A549 treated with RU486 at 1 μM for 4 hours (cell line): ENCODE measurements at places on chromosomes 12 and 14. TPM values are rescaled to one million over a fixed set of nuclear protein-coding genes. Genes with fewer than 3 reads are reported as not detected.

The ISCA2 gene
- total RNA-seq = 34.7 to 47.7 TPM (median 39.5 TPM) in 5 replicates

The SERPINA10 gene
- not detected in 5 replicates for total RNA-seq

The KRT71 gene
- not detected in 5 replicates for total RNA-seq

The KRT79 gene
- total RNA-seq = 0.21 TPM in 2 of 5 replicates, not detected in the others

The C12orf50 gene
- total RNA-seq = 0.06 TPM in 1 of 5 replicates, not detected in the others

The SSTR1 gene
- not detected in 5 replicates for total RNA-seq

The BIN2 gene
- 0.12 to 0.21 TPM (median 0.15 TPM) in 4 of 5 replicates, not detected in the other for total RNA-seq

The ACSS3 gene
- total RNA-seq = not detected in 5 replicates

The MSRB3 gene
- 16.6 to 24.6 TPM (median 23.2 TPM) in 5 replicates for total RNA-seq

The ZNF385A gene
- 12.8 to 20.5 TPM (median 17.2 TPM) in 5 replicates for total RNA-seq

The PSMC6 gene
- total RNA-seq = 76.5 to 110 TPM (median 87.1 TPM) in 5 replicates

The HOXC6 gene
- 4.2 to 5.4 TPM (median 4.5 TPM) in 5 replicates for total RNA-seq

The PLEKHD1 gene
- total RNA-seq = 0.03 to 0.05 TPM (median 0.04 TPM) in 3 of 5 replicates, not detected in the others

The HOXC10 gene
- total RNA-seq = 2.2 to 5.4 TPM (median 2.6 TPM) in 5 replicates

The FOXA1 gene
- total RNA-seq = 6.8 to 12.4 TPM (median 10.6 TPM) in 5 replicates

The C14orf180 gene
- total RNA-seq = not detected in 5 replicates

The ATP2A2 gene
- total RNA-seq = 249 to 338 TPM (median 327 TPM) in 5 replicates

The KSR2 gene
- 0.54 to 0.72 TPM (median 0.60 TPM) in 5 replicates for total RNA-seq

The KRT6A gene
- total RNA-seq = 0.64 to 0.95 TPM (median 0.94 TPM) in 5 replicates

The SCNN1A gene
- total RNA-seq = 6.5 to 9.4 TPM (median 6.9 TPM) in 5 replicates

The SPATS2 gene
- total RNA-seq = 25.3 to 36.4 TPM (median 33.1 TPM) in 5 replicates

The GSG1 gene
- total RNA-seq = 0.15 to 0.28 TPM (median 0.27 TPM) in 5 replicates

The HOXC11 gene
- 0.39 to 0.58 TPM (median 0.45 TPM) in 5 replicates for total RNA-seq

The RFX4 gene
- total RNA-seq = 0.05 TPM in 1 of 5 replicates, not detected in the others

The IL31 gene
- total RNA-seq = not detected in 5 replicates

The MAPK1IP1L gene
- 103 to 120 TPM (median 114 TPM) in 5 replicates for total RNA-seq

The EXD2 gene
- total RNA-seq = 8.9 to 13.8 TPM (median 12.9 TPM) in 5 replicates

The ALDH1L2 gene
- total RNA-seq = 1.9 to 3.7 TPM (median 3.1 TPM) in 5 replicates

The HAL gene
- 0.21 to 0.51 TPM (median 0.27 TPM) in 4 of 5 replicates, not detected in the other for total RNA-seq

The TAS2R30 gene
- total RNA-seq = not detected in 5 replicates

The AQP6 gene
- not detected in 5 replicates for total RNA-seq

The RDH12 gene
- total RNA-seq = not detected in 5 replicates

The ITGB7 gene
- 0.23 to 0.59 TPM (median 0.45 TPM) in 5 replicates for total RNA-seq

The AICDA gene
- 0.08 to 0.17 TPM (median 0.09 TPM) in 3 of 5 replicates, not detected in the others for total RNA-seq

The MIP gene
- not detected in 5 replicates for total RNA-seq

The SSPN gene
- 0.19 to 0.82 TPM (median 0.52 TPM) in 5 replicates for total RNA-seq

The KRT74 gene
- not detected in 5 replicates for total RNA-seq

The TSPAN11 gene
- total RNA-seq = 0.03 to 0.14 TPM (median 0.04 TPM) in 4 of 5 replicates, not detected in the other

The PPP1R1A gene
- 0.09 to 0.10 TPM in 2 of 5 replicates, not detected in the others for total RNA-seq

The KIF5A gene
- total RNA-seq = 0.14 to 0.27 TPM (median 0.24 TPM) in 5 replicates

The IL26 gene
- total RNA-seq = not detected in 5 replicates

The TGFB3 gene
- total RNA-seq = 0.80 to 1.3 TPM (median 1.2 TPM) in 5 replicates

The SLC25A21 gene
- 0.53 to 0.90 TPM (median 0.58 TPM) in 5 replicates for total RNA-seq

The AEBP2 gene
- total RNA-seq = 20.7 to 32.8 TPM (median 22.2 TPM) in 5 replicates
